Retinal pigment epithelial cell (primary cell): ENCODE measurements at places on chromosomes 7 and 10.
A peak's percentile ranks its signal among the peaks of the same experiment; 100 is the strongest.

- DNase-seq, result no peak
Measured at GRCh38 chr7:92595281-92595680, 5.1 kb upstream of the FAM133B start.

DNA sequence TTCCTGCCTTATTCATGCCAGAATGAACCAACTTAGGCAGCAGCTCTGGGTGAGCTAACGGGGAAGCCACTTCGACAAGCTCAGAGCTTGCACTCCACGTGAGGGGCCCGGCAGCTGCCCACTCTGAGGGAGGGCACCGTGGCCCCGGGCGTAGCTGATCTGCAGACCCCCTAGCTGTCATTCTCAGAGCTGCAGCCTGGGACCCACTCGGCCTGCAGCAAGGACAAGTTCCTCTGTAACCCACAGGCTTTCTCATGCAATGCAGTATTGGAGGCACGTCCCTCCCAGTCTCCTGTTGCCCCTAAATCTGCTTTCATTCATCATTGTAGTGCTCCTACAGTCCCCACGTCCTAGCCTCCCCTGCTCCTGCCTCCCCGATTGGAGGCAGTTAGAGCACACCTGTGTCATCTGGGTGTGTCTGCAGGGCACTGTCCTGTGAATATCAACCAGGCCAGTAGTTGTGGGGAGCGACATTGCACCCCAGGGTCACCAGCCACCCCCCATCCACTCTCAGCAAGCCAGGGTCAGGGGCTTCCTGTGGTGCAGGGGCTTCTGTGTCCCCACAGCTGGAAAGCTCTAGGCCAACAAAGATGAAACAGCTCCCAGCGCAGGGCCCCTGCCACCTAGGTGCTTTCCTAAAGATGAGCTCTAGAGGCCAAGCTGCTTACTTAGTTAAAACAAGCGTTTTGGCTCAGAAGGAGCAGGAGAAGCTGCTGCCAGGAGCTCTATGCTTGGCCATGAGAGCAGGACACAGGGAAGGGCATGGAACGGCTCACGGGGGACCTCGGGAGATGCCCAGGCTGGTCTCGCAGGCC, 333.6 kb downstream of the ADARB2 start:
- DNase-seq, result no peak

DNA sequence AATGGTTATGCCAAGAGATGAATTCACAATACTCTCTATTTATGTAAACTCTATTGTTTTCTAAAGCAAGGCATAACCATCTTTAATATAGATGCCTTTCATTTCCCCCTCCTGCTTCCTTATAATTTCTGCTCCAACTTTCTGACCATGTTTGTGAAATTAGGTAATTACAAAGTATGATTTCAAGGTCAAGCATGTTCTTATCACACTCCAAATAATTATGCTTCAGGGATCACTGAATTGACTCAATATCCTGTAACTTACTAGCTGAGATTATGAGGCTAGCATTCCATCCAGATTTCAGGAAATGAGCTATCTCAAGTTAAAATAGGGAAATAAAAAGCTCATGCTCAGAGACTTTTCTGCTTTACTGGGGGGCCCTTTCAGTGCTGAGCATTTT, 655.9 kb upstream of the IGFBP3 start:
- no peak for DNase-seq

GRCh38 chr10:113449006-113449695, 103.7 kb upstream of the HABP2 start:
- no peak for DNase-seq

DNA sequence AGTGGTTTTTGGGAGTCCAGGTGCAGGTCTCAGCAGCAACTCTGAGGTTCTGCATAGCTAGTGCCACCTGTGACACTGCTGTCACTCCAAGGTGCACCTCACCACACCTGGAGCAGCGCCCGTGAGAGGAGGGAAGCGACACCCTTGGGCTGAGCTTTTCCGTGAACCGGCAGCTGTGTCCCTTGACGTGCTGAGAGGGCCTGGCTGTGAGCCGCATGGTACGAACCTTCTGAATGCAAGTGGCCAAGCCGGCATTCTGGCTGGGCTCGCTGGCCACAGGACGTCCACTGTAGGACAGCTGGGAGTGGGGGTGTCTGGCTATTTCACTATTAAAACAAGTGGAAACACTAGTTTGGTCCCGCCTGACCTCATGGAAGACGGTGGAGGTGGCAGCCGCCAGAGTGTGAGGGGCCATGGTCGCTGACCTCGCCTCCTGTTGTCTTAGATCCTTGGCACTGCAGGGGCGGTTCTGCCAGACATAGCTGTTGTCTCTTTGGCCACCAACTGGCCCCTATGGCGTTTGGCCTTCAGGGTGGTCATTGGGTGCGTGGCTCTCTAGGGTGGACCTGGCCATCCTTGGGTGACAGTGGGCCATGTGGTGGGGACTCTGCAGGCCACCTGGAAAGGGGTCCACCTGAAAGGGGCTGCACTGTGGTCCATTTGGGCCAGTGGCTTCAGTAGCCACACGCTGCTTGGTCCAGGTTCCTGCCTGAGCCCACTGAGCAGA, 12.9 kb downstream of the INPP5A start:
- DNase-seq, result no peak

DNA sequence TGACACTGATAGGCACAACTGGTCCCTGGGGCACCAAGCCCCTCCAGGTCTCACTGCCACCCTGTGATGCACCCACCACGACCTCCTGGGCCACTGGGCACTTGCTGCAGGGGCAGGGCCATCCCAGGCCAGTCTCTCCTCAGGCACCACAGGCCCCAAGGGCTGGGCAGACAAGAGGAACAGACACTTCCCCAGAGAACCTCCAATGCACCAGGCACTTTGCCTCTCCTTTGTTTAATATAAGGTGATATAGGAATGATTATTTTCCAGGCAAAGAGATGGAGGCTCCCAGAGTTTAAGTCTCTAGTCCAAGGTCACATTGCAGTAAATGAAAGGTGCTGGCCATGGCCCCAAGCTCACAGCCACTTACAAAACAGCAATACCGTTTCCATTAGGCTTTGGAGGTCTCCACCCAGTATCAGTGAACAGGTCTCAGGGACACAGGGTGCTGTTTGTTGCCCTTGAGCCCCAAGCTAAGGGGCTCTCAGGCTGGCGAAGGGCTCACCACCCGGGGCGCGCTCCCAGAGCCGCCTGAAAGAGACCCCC, 4.5 kb downstream of the DEPP1 start:
- no peak for DNase-seq

GRCh38 chr7:101531726-101532357, 97.3 kb downstream of the MYL10 start:
- no peak for DNase-seq

- DNase-seq, result no peak
Measured at GRCh38 chr10:113541549-113541927, 11.3 kb upstream of the HABP2 start.

- DNase-seq, result no peak
Measured at GRCh38 chr10:57723305-57723704, 544.4 kb downstream of the IPMK start.

DNA sequence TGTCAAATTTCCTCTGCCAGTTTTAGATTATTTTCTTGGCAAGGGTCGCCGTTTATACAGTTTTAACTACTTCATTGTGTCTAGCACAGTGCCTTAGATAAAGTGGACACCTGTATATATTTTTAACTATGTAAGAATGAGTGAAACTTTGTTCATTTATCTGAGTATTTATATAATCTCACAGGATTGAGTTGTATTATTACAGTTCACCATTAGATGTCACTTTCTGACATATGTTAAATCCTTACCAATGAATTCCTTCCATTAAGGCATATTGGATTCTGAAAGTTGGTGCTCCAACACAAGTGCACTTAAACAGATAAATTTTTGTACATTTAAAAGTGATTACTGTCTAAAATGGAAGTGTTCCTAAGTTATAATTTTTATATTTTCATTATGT, 43.0 kb downstream of the ZMYND11 start:
- DNase-seq, result no peak

DNA sequence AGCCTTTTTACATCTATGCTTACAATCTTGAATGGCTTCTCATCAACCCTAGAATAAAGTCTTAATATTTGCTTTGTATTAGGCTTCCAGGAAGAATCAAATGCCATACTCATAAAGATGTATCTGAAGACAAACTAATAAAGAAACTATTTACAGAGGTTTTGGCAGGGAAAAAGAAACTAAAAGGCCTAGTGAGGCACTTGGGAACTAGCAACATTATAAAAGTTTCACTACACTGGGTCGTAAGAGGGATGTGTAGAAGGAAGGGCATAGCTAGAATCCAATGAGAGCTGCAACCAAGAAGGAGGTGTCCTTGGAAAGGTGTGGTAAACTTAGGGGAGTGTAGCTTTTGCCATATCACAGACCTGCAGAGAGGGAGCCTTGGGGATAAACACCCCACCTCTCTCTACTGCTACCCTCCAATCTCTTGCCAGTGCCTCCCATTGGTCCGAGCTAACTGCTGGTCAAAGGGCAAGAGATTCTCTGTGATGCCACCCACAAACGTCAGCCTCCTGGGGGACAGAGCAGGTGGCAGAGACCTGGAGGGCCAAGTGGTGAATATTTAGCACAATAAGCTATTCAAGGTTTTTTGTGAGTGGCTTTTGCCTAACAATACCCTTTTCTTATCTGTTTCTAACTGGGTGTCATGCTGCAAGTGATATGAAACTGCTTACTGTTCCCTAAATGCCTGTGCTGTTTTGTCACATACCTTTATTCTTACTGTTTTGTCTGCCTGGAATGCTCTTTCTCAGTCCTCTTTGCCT, 60.7 kb downstream of the CPED1 start:
- DNase-seq, result no peak

DNA sequence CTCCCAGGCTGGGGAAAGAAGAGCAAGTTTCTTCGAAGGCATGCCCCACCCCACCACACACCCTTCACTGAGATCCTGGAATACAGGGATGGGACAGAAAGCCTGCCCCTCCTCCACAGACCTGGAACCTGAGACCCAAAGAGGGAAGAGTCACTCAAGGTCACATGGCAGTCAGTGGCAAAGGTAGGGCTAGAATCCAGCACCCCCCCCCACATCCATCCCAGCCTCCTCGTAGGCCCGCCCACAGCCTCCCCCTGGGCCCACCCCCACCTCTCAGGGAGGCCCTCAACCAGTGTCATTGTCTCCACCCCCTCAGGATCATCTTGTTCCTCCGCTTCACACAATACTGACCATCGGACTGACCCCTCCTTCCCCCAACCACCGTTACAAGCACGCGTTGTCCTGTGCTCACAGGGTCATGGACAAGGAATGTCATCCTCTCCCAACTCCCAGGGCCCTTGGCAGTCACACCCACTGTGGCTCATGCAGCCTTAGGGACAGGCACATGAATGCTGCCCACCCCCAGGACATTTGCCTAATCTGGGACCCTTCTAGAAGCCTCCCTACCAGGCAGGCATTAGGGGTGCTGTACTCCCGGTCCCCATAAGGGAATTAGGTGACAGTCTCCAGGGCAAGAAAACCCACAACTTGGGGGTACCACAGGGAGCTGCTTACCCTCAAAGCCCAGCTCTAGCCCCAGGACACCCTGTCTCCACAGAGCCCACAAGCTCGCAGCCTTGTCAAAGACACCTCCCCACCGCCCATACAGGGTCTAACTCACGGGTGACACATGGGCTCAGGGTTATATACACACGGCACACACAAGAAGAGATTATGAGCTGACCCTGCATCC, 1.4 kb downstream of the KCNH2 start:
- DNase-seq, result no peak

- no peak for DNase-seq
Measured at GRCh38 chr7:154364170-154364569, 312.0 kb downstream of the DPP6 start.

- DNase-seq, result peak; percentile 27
Measured at GRCh38 chr7:2018569-2019460, 213.9 kb downstream of the MAD1L1 start.

- DNase-seq, result no peak
Measured at GRCh38 chr10:88913788-88914187, 33.7 kb downstream of the STAMBPL1 start.

DNA sequence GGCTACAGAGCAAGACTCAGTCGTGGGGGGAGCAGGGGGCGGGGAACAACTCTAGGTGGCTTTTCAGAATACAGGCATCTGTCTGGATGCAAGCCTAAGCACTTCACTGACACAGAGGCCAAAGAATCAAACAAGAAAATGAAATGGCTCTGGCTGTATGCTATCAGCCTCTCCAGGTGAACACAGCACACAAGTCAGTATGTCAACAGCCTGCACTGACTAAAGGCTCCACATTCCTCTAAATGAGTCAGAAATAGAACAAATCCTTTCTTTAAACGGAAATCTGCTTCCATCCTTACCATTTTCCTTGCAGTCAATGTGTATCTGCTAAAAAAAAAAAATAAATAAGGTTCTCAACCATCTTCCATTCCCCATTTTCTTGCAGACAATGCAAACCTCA, 88.3 kb downstream of the ARMH3 start:
- no peak for DNase-seq

- DNase-seq, result no peak
Measured at GRCh38 chr10:4234661-4235060, 449.7 kb upstream of the KLF6 start.

GRCh38 chr7:129664029-129665012, 52.8 kb downstream of the NRF1 start:
- no peak for DNase-seq

- DNase-seq, result no peak
Measured at GRCh38 chr10:115091161-115091560, 2.0 kb upstream of the ATRNL1 start.

DNA sequence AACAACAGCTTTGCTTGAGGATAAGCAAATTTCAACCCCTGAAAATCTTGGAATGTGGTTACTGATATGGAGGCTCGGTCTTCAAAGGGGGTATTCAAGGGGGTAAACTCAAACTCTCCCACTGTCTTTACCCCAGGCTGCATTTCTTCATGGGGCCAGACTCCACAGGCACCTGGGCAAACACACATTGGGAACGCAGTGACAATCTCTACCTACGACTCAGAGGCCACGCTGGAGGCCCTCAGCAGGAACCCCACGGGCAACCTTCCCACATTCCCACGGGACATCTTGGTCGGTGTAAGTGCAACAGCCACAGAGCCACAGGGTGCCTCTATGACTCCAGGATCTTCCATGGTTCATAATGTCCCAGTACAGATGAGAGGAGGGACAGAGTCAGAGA, 2.2 kb upstream of the INSIG1 start:
- DNase-seq, result no peak

- no peak for DNase-seq
Measured at GRCh38 chr7:151518105-151518946, 1.4 kb downstream of the RHEB start.

GRCh38 chr7:3117081-3117480, 73.4 kb upstream of the CARD11 start:
- no peak for DNase-seq

GRCh38 chr10:128043259-128044045, 82.8 kb downstream of the MKI67 start:
- DNase-seq, result no peak

DNA sequence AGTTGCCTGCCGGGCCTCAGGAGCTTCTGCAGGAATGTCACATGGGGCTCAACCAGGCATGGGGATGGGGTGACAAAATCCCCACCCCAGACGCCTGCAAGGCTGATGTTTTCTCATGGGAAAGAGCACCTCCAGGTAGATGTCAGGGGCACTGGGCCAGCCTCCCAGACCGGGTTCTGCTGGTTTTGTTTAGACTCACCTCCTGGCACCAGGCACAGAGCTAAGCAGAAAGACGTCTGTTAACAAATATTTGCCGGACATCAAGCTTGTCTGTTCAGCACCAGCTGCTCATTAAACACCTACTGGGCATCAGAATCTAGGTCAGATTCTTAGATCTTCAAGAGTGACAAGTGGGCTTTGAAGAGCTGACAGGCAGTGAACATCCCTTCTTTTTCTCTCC, 34.9 kb upstream of the TCERG1L start:
- no peak for DNase-seq
